ENCODE measurements at places on chromosomes 1 and 21. TPM values are rescaled to one million over a fixed set of nuclear protein-coding genes. Genes with fewer than 3 reads are reported as not detected.

Gene GPR37L1
- not detected for total RNA-seq

Gene ASCL5
- total RNA-seq: not detected

DNA sequence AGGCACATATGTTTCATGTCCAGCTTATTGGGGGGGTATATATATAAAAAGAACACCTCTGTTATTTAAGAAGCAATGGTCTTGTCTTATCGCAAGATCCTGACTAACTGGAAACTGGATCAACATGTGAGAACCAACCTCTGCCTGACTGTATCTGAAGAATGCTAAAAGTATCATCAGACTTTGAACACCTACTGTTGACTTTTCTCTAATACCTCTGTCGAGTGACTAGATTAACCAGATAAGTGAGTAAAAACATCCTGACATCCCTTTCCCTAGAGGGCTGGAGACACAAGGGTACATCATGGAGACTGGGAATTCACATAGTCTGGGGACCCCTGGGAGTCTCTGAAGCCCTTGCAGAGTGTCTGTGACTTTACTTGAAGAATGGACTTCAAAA lies 26.3 kb upstream of the PIGC start:
- H3K36me3 ChIP-seq: no peaks in the 10 kb centered on the region
- H3K4me3 ChIP-seq: no peak overlapping the region
- no peaks in the 10 kb centered on the region for H3K27me3 ChIP-seq
- H3K27ac ChIP-seq: no peak overlapping the region
- DNase-seq: no peak
- no peaks in the 10 kb centered on the region for H3K4me1 ChIP-seq

- no peaks in the 10 kb centered on the region for H3K36me3 ChIP-seq
- H3K27ac ChIP-seq: no peak overlapping the region
- no peak overlapping the region for H3K4me3 ChIP-seq
- DNase-seq: no peak
- no peaks in the 10 kb centered on the region for H3K27me3 ChIP-seq
These were observed 579.6 kb downstream of the AMY1C start for GRCh38 chr1:104329278-104329677.

Gene COA7
- total RNA-seq: 3.9 TPM

- H3K4me1 ChIP-seq: no peaks in the 10 kb centered on the region
- no peaks in the 10 kb centered on the region for H3K27me3 ChIP-seq
- no peak overlapping the region for H3K27ac ChIP-seq
- no peak for DNase-seq
These were observed 73.8 kb downstream of the CENPF start for GRCh38 chr1:214676747-214677146.

Gene TEDDM1
- not detected for total RNA-seq

Gene KIF1B
- 16.8 TPM for total RNA-seq

Gene PODN
- not detected for total RNA-seq

Gene CIART
- 0.94 TPM for total RNA-seq

Gene ETV3L
- total RNA-seq: not detected

GRCh38 chr1:203408486-203409481 lies 57.9 kb upstream of the FMOD start:
- no peaks in the 10 kb centered on the region for H3K36me3 ChIP-seq
- no peak overlapping the region for H3K27ac ChIP-seq
- no peak for DNase-seq
- H3K4me3 ChIP-seq: no peak overlapping the region

- peak; percentile 28 for DNase-seq
- H3K36me3 ChIP-seq: no peaks in the 10 kb centered on the region
- H3K27ac ChIP-seq: peak overlapping the region; percentile 24
These were observed 25.5 kb downstream of the UTS2 start for GRCh38 chr1:7827126-7827955.

DNA sequence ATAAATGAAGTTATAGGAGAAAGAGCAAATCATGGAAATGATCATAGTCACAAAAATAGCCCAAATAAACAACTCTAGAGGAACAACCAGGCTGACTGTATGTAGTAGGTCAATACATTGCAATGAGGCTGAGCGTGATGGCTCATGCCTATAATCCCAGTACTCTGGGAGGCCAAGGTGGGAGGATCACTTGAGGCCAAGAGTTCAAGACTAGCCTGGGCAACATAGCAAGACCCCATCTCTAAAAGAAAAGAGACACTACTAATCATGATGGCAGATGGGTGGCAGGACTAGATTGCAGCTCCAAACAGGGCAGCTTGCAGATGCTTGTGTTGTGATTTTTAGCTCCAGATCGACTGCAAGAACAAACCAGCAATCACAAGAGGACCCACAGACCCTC lies 27.6 kb downstream of the NDC1 start:
- H3K36me3 ChIP-seq: peaks cover 10% of the 10 kb centered on the region
- H3K27me3 ChIP-seq: no peaks in the 10 kb centered on the region
- DNase-seq: no peak
- H3K4me1 ChIP-seq: no peaks in the 10 kb centered on the region
- no peak overlapping the region for H3K27ac ChIP-seq

- H3K36me3 ChIP-seq: no peaks in the 10 kb centered on the region
- H3K27ac ChIP-seq: no peak overlapping the region
- no peak overlapping the region for H3K4me3 ChIP-seq
These were observed 51.6 kb upstream of the ADARB1 start for GRCh38 chr21:45022736-45023135.

Gene FCRL4
- not detected for total RNA-seq

Gene BATF3
- 1.0 TPM for total RNA-seq

GRCh38 chr1:32798679-32799416 lies 18.3 kb downstream of the YARS1 start:
- H3K36me3 ChIP-seq: no peaks in the 10 kb centered on the region
- peaks cover 58% of the 10 kb centered on the region for H3K4me1 ChIP-seq
- no peak overlapping the region for H3K4me3 ChIP-seq
- DNase-seq: peak; percentile 62
- peak overlapping the region; percentile 43 for H3K27ac ChIP-seq

- H3K4me3 ChIP-seq: no peak overlapping the region
- H3K27ac ChIP-seq: no peak overlapping the region
- H3K27me3 ChIP-seq: no peaks in the 10 kb centered on the region
- no peaks in the 10 kb centered on the region for H3K36me3 ChIP-seq
- DNase-seq: no peak
These were observed 418.5 kb upstream of the RUNX1 start for GRCh38 chr21:35467566-35467965.

GRCh38 chr21:37408464-37409193 lies 42.1 kb downstream of the DYRK1A start:
- no peaks in the 10 kb centered on the region for H3K27me3 ChIP-seq
- no peak overlapping the region for H3K27ac ChIP-seq
- H3K4me1 ChIP-seq: peaks cover 95% of the 10 kb centered on the region

- no peaks in the 10 kb centered on the region for H3K4me1 ChIP-seq
- no peak for DNase-seq
These were observed 24.7 kb downstream of the NPHP4 start for GRCh38 chr1:5967351-5968160.

- no peaks in the 10 kb centered on the region for H3K4me1 ChIP-seq
- H3K27me3 ChIP-seq: no peaks in the 10 kb centered on the region
- no peak overlapping the region for H3K27ac ChIP-seq
- DNase-seq: no peak
These were observed 42.0 kb upstream of the DYRK1A start for GRCh38 chr21:37324558-37324957.

DNA sequence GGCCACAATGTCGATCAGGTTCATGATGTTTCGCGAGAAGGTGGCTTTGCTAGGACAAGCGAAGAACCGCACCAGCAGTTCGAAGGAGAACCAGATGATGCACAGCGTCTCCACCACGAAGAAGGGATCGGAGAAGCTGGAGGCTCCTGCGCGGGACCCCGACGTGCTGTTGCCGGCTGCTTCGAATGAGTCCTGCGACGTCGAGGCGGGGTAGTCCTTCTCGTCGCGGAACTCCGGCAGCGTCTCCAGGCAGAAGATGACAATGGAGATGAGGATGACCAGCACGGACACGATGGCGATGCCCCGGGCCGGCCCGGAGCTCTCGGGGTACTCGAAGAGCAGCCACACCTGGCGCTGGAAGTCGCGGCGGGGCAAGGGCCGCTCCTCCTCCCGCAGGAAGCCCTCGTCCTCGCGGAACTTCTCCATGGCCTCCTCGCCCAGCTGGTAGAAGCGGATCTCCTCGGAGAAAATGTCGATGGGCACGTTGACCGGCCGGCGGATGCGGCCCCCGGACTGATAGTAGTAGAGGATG lies 869 bp downstream of the KCNA3 start:
- peaks cover 44% of the 10 kb centered on the region for H3K4me1 ChIP-seq
- no peaks in the 10 kb centered on the region for H3K27me3 ChIP-seq
- no peaks in the 10 kb centered on the region for H3K36me3 ChIP-seq

Gene TNFAIP8L2
- total RNA-seq: 45.9 TPM

DNA sequence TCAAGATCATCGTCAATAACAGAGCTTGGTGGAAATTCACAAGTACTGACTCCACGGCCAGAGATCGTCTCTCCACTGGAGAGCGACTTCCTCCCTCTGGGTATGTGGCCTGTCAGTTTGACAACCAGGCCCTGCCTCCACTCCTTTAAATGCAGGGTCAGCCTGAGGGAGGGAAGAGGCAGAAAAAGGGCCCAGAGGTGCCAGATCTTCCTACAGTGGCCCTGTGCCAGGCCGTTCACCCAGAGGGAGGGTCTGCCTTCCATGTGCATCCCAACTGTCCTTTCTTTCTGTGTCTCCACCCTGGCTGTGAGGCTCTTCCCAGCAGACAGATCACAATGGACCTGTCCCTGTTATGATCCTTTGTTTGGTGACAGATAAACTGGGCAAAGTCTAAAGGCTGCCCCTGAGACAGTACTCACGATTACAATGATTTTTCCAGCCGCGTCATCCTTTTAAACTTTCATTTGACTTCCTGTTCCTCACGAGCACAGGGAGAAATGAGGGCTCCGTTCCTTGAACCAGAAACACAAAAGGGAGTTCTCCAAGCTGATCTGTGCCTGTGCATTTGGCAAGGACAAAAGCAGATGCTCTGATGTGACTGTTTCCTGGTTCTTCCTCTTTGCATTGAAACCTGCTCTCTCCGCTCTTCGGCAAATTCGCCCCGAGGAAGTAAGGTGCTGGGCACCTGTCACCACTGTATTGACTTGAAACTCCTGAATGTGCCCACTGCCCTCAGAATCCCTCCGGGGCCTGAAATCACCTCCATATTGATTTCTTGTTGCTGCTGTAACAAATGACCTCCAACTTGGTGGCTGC lies 126.7 kb downstream of the PGBD5 start:
- H3K27ac ChIP-seq: no peak overlapping the region
- no peak for DNase-seq
- no peaks in the 10 kb centered on the region for H3K36me3 ChIP-seq
- no peak overlapping the region for H3K4me3 ChIP-seq
- no peaks in the 10 kb centered on the region for H3K4me1 ChIP-seq
- no peaks in the 10 kb centered on the region for H3K27me3 ChIP-seq

Gene IL20
- total RNA-seq: not detected

- no peak overlapping the region for H3K4me3 ChIP-seq
- no peak overlapping the region for H3K27ac ChIP-seq
- H3K4me1 ChIP-seq: no peaks in the 10 kb centered on the region
- H3K27me3 ChIP-seq: no peaks in the 10 kb centered on the region
These were observed 104.8 kb downstream of the PAX7 start for GRCh38 chr1:18735224-18735997.

DNA sequence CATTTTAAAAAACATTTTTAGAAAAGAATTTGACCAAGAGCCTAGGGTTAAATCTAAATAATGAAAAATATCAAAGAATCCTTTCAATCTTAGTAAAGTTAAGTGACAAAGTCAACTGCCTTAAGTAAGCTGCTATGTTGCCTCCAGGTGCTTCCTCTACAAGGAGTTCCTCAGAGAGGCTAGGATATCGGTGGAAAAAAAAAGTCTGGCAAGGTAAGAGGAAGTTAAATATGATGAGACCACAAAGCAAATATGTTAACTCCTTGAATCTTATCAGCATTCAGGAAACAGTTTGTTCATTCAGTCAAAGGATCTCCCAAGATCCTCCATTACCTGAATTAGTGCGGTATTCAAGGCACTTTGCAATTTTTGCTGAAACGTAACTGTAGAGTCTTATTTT lies 563.5 kb downstream of the PTPRC start:
- DNase-seq: no peak
- no peak overlapping the region for H3K27ac ChIP-seq
- no peaks in the 10 kb centered on the region for H3K4me1 ChIP-seq
- H3K4me3 ChIP-seq: no peak overlapping the region
- H3K36me3 ChIP-seq: no peaks in the 10 kb centered on the region

GRCh38 chr1:204338360-204338759 lies 21.4 kb downstream of the PLEKHA6 start:
- peaks cover 4% of the 10 kb centered on the region for H3K27me3 ChIP-seq
- H3K27ac ChIP-seq: no peak overlapping the region
- H3K36me3 ChIP-seq: no peaks in the 10 kb centered on the region

GRCh38 chr21:15051644-15052458 lies 12.9 kb downstream of the NRIP1 start:
- H3K36me3 ChIP-seq: no peaks in the 10 kb centered on the region
- H3K4me3 ChIP-seq: no peak overlapping the region
- no peaks in the 10 kb centered on the region for H3K27me3 ChIP-seq
- DNase-seq: no peak

Gene RSPO1
- not detected for total RNA-seq

- no peak for DNase-seq
- no peak overlapping the region for H3K27ac ChIP-seq
- H3K4me3 ChIP-seq: no peak overlapping the region
- no peaks in the 10 kb centered on the region for H3K36me3 ChIP-seq
These were observed 17.0 kb upstream of the WNT4 start for GRCh38 chr1:22159891-22160290.

Gene LAMC1
- total RNA-seq: 0.49 TPM

GRCh38 chr1:240765732-240766363 lies 153.9 kb upstream of the GREM2 start:
- no peaks in the 10 kb centered on the region for H3K36me3 ChIP-seq
- DNase-seq: no peak
- no peak overlapping the region for H3K27ac ChIP-seq
- no peaks in the 10 kb centered on the region for H3K4me1 ChIP-seq

GRCh38 chr1:3066250-3066711 lies 2.7 kb upstream of the PRDM16 start:
- H3K27ac ChIP-seq: no peak overlapping the region
- H3K4me3 ChIP-seq: no peak overlapping the region
- H3K36me3 ChIP-seq: no peaks in the 10 kb centered on the region
- no peak for DNase-seq

Gene LCE3E
- not detected for total RNA-seq

- H3K27ac ChIP-seq: no peak overlapping the region
- peak; percentile 25 for DNase-seq
These were observed 193.6 kb downstream of the RPS6KC1 start for GRCh38 chr1:213244664-213245091.

GRCh38 chr1:184792450-184792969 lies 37.9 kb upstream of the EDEM3 start:
- H3K27me3 ChIP-seq: no peaks in the 10 kb centered on the region
- no peak for DNase-seq
- peaks cover 7% of the 10 kb centered on the region for H3K4me1 ChIP-seq
- H3K4me3 ChIP-seq: no peak overlapping the region
- no peak overlapping the region for H3K27ac ChIP-seq
- peaks cover 6% of the 10 kb centered on the region for H3K36me3 ChIP-seq

Gene S100A8
- total RNA-seq: not detected
